ENCODE measurements at places on chromosomes 3 and 15.
A peak's percentile ranks its signal among the peaks of the same experiment; 100 is the strongest.

GRCh38 chr3:30201715-30202114 lies 404.7 kb upstream of the TGFBR2 start:
- no peak for DNase-seq

- no peak for DNase-seq
Measured at GRCh38 chr15:64095431-64095794, 369 bp upstream of the SNX1 start.

- DNase-seq, result no peak
Measured at GRCh38 chr3:16864610-16865313, 20.0 kb upstream of the PLCL2 start.

DNA sequence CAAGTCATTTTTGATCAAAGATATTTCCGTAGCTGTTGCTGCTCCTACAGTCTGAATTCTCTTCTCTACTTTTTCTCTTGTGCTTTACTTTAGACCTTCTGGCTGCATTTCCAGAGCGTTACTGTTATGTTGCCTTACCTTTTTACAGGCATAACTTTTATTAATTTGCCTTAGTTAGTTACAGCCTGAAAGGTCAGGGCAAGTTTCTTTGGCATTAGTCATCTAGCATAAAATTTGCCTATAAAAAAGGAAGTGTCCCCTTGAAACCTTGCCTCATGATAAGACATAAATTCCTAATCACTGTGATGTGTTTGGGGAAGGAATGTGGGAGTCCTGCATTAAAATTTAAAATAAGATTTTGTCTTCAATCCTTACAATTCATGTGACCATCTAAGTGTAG lies 618.5 kb downstream of the NR2F2 start:
- no peak for DNase-seq

- DNase-seq, result no peak
Measured at GRCh38 chr3:44036850-44037249, 204.8 kb upstream of the TOPAZ1 start.

DNA sequence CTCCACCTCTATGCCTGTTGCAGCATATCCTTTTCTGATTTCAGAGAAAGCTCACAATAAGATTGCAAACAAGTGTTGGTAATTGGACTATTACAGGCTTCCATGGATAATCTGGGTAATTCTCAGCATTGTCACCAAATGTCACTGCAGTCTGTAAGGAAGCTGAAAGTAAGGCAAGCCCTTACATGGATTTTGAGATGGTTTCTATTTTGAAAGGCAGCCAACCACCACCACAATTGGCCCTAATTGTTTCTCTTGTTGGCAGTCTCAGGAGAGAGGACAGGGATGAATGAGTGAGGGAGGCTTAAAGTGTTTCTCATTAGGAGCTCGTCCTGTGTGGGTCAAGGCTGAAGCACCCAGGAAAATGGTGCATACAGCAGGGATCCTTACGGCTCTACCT lies 879.9 kb downstream of the TUSC7 start:
- peak; percentile 71 for DNase-seq

DNA sequence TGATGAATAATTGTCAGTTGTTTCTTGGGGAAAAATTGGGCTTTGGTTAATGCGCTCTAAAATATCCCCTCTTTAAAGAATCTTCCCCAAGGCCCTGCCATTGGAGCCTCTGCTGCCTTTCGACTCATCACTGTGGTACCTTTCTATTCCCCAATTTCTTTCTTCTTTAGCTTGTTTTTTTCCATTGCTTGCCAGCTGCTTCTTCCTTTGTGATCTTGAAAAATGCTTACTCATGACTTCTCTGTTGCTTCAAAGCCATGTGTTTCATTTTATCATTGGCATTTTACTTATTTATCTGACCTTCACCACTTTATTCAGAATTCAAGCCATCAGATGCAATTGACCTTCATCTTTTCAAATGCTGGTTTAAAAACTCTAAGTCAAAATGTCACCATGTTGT lies 84.4 kb downstream of the SV2B start:
- DNase-seq, result no peak

DNA sequence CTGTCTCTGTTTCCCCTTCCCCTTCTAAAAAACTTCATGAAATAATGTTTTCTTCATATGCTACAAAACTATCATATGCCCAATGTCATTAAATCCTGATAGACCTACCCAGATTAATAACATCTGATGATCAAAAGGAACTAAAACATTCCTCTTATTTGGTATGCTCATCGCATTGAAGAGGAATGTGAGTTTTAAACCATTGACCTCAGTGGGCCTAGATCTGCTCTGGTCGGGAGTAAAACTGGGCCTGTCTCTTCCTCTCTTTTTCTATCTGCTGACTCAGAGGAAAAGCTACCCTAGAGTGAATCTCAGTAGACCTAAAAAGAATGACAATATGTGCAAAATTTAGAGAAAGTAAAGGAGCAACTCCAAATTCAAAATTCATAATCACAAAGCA lies 275.8 kb downstream of the SATB1 start:
- DNase-seq, result no peak

- DNase-seq, result peak; percentile 38
Measured at GRCh38 chr3:81249540-81250029, 511.9 kb downstream of the GBE1 start.

GRCh38 chr15:63040509-63040908 lies 2.0 kb upstream of the TPM1 start:
- no peak for DNase-seq

DNA sequence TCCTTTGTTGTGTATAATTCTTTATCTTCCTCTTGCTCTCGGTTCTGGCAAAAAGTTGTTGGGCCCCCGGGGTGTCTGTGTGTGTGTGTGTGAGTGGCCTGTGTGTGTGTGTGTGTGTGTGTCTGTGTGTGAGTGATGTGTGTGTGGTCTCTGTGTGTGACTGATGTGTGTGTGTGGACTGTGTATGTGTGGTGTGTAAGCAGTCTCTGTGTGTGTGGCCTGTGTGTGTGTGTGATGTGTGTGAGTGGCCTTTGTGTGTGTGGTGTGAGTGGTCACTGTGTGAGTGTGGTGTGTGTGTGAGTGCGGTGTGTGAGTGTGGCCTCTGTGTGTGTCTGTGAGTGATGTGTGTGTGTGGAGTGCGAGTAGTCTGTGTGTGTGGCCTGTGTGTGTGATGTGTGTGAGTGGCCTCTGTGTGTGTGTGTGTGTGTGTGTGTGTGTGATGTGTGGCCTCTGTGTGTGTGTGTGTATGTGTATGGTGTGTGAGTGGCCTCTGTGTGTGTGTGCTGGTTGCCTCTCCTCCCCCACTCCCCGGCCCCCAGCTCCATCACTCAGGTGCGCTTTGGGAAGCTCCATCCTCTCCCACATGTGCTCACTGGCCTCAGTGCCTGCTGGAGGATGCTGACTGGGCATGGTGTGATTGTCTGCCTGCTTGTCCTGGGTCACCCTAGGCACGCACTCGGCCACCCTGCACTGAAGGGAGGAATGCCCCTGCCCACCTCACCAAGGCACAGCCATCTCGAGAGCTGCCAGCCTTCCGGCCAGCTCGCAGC lies 8.8 kb downstream of the LINGO1 start:
- no peak for DNase-seq

DNA sequence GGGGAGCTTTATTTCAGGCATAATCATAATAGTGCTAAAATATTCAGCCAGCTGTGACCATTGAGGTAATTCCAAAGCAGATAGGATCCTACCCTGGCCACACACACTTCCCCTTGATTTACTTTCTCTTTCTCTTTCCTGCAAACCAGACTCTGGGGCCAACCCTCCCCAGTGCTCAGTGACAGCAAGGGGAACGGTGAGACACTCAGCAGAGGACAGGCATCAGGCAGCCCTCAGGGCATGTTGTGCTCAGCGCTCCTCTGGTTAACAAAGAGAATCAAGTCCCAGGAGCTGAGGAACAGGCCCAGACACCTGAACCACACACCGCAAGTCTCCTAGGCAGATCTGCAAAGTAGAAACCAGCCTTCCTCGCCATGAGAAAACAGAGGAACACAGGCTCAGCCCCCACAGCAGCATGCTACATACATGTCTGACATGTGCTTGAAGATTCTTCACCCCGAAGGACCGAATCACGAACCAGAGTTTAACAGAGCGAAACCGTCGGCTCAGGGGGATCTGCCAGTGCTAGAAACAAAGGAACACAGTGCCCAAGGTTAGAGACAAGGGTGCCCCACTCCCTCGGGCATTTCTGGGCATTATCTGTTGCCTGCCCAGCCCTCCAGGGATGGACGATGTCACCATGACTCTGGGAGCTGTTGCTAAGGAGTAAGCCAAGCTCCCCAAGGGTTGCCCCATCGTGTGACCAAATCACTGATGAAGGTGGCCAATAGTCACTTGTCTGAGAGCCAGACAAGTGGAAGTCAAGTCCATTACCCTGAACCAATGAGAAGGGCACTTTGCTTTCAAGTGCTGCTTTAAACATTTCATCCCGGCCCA lies 17.5 kb downstream of the HDC start:
- DNase-seq, result no peak

GRCh38 chr3:128488991-128489673 lies 3.9 kb downstream of the GATA2 start:
- DNase-seq, result no peak

DNA sequence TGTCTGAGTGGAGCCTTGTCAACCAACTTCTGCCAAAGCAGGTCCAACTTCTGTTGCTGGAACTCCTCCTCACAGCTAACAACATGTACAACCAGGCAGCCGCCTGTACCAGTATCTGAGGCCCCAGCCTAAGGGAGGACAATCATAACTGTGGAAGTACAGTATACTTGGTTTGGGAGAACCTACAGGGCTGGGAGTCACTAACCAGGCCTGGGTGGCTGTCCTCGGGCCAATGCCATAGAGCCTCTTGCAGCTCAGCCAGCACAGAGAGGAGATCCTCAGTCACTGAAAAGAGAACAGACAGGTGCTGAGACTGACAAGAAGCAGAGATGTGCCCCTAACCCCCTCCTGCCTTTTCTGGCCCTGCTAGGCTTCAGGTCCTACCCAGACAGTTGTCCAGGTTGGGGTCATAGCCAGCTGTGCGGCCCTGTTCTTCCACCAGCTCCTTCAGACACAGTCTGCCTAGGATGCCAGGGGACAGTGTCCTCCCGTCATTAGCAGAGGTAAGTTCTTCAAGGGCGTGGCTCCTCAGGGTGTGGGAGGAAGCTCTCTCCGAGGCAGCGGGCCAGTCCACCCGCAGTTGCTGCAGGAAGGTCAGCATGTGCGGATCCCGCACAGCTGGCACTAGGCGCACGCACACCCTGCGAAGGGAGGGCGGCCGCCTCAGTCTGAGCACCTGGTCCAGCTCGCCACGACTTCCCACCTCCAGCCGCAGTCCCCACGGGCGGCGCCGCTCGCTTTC lies 980 bp downstream of the DALRD3 start:
- peak; percentile 44 for DNase-seq

DNA sequence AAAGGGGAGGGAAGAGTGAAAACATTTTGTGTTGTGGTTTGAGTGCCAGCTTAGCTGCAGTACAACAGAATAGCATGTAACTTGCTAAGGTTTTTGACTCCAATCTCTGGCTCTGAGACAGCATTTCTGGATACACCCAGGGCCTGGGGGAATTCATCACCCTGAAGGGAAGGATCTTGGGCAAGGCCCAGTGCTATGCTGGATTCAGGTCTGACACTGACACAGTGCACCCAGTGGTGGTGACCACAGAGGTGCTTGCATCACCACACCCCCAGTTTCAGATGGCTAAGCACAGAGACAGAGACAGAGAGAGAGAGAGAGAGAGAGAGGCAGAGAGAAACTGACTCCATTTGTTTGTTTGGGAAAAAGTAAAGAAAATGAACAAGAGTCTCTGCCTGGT lies 74.1 kb upstream of the KBTBD8 start:
- no peak for DNase-seq

DNA sequence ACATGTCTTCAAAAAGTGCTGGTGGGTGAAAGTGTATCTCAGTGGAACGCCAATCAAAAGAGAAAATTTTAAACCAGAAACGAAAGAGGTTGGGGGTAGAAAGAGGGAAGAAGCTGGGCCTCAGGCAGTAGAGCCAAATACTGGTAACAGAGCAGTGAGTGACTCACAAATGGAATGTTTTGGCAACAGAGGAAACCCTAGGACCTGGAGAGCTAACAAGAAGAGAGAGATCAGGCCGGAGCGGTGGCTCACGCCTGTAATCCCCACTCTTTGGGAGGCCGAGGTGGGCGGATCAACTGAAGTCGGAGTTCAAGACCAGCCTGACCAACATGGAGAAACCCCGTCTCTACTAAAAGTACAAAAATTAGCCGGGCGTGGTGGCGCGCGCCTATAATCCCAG lies 450.8 kb upstream of the NAALADL2 start:
- DNase-seq, result no peak

- no peak for DNase-seq
Measured at GRCh38 chr15:59994526-59994887, 9.6 kb upstream of the FOXB1 start.

GRCh38 chr3:159620281-159620680 lies 368.4 kb upstream of the IL12A start:
- DNase-seq, result no peak

- DNase-seq, result peak; percentile 29
Measured at GRCh38 chr3:37741644-37742043, 120.0 kb upstream of the CTDSPL start.

DNA sequence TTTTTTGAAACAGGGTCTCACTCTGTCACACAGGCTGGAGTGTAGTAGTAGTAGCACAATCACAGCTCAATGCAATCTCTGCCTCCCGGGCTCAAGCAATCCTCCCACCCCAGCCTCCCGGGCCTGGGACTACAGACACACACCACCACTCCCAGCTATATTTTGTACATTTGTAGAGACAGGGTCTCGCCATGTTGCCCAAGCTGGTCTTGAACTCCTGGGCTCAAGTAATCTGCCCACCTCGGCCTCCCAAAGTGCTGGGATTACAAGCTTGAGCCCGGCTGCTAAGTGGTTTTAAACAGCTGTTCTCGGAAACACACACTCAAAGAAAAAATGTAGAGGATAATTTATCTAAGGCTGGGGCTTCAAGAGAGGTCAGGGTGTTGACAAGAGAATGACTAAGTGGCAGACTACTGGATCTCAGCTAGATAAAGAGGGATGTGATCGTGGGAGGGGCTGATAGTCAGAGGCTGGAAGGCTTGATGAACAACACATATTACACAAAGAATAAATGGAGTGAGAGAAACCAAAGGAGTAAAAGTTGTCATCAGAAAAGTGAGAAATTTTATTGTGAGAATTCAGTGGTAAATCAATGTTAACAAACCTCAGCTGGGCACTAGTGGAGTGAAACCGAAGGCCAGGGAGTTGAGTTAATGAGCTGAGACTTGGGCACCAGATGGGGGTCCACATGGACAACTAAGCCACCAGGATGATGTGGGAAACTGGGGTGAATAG lies 6.7 kb downstream of the CCR5AS start:
- DNase-seq, result no peak

GRCh38 chr15:100835636-100836035 lies 44.0 kb upstream of the ALDH1A3 start:
- no peak for DNase-seq
